ENCODE measurements at places on chromosomes 6 and 20.

DNA sequence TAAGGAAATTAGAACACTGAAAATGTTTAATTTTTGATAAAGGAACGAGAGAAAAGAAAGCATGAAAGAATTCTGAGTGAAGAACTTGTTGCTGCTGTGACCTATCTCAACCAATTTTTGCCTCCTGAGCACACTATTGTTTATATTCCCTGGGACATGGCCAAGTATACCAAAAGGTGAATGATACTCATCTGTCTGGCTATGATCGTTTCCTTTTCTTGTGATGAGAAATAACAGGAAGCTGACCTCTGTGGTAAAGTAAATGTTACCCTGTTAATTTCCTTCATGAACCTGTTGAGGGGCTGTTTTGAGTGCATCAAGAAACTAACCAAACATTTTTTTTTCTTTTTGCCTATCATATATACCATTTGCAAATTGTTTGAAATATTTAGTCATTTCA lies 69.1 kb downstream of the FIG4 start:
- peak; percentile 24 for DNase-seq

- no peak for DNase-seq
Observed at GRCh38 chr6:20142866-20143265, 69.4 kb downstream of the MBOAT1 start.

DNA sequence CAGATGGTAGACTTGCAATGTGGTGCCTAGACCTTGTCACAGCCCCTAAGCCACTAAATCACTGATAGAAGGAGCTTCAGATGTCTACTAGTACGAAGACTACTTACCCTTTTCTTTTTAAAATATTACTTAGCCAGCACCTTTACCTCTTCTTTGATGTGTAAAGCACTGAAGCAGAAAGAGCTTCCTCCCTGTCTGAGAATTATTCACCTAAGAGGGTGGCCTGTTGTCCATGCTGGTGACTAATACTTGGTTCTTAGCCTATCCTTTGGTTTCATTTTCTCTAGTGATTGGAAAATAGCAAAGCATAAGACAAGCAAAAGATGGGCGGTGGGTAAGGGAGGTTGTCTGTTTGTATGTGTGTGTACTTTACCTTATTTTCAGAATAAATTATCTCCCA lies 794.6 kb downstream of the TFAP2A start:
- no peak for DNase-seq

DNA sequence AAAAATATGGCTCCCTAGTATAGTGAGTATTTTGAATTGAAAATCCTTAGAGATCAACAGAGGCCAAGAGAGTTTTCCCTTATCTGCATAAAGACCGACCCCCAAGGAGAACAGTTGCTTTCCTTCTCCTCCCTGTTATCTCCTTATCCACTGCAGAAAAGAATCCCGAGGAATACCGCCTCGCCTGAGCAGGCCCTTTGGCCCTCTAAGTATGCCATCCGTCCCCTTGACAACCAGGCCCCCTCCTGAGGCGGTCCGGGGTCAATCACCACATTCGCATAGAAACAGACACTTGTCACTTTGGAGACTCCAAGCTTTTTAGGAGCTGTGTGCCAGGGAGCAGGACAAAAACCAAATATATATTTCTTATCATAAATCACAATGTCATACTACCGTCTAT lies 15.9 kb upstream of the GGTLC1 start:
- no peak for DNase-seq

- no peak for DNase-seq
Observed at GRCh38 chr6:149782337-149782736, 32.8 kb downstream of the PCMT1 start.

GRCh38 chr20:2446845-2447244 lies 23.7 kb downstream of the SNRPB start:
- no peak for DNase-seq

- DNase-seq, result no peak
Observed at GRCh38 chr20:46406986-46407670, 713 bp upstream of the ELMO2 start.

DNA sequence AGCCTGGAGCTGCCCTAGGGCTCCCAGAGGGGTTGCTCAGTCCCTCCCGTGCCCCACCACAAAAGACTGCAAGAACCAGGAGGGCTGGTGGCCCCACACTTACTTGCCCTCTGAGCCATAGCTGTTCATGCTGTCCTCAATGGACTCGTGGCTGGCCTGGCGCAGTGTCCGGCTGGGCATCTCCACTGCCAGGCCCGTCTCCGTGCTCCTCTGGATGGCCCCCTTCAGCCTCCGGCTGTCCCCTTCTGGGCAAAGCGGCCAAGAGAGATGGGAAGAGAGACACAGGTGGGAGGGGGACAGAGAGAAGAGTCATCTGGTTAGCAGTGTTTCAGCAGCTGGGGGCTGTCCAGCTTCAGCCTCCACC lies 25.5 kb downstream of the KCNK15 start:
- DNase-seq, result no peak
